ENCODE measurements at places on chromosomes 3 and 15.

GRCh38 chr3:93969443-93969842 is 4.3 kb downstream of the PROS1 start:
- DNase-seq: peak; percentile 53

GRCh38 chr15:82882273-82882928 is 70.1 kb downstream of the HOMER2 start:
- no peak for DNase-seq

DNA sequence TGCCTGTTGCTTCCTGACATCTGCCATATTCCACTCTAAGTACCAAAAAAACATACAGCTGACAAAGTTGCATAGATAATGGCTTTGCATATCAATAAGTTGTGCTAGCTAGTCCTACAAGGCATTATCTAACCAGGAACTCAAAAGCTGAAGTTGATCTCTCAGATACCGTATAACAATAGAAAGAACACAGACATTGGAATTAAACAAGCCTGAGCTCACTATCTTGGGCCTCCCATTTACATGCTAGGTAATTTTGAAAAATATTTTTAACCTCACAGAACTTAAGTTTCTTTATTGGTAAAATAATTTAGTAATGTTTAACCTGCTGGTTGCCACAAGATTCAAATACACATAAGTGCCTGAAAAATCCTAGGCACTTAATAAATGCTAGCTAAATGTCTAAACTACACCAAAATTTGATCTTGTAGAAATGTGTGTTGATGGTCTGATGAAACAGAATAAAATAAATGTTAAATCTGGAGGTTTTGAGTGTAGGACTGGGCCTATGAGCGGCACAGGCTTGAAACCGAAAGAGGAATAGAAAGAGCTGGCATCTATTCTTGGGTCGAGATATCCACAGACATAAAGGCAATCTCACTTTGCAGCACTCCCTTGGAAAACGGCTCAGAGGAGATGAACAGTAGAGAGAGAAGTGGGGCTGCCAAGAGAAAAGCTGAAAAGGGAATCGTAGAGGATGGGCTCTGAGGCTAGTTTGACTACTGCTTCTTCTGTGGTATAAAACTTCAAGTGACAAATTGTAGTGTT is 29.9 kb upstream of the TTC14 start:
- no peak for DNase-seq

DNA sequence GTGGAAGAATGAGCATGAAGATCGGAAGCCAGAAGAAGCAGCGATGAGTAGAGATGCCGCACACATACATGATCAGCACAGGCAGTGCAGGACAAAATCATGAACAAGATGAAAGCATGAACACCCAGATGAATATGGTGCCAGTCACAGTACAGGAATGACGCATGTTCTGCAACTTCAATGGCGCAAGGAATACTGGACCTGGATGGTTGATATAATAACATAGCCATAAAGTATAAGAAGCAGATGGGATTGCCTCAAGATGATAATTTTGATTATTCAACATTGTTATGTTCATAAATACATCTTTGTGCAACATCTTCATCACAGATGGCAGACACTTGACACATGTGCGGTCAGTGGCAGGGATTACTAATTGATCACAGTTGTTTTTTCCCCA is 59.7 kb upstream of the SLCO3A1 start:
- no peak for DNase-seq

GRCh38 chr15:94367726-94368535 is 136.6 kb downstream of the MCTP2 start:
- DNase-seq: no peak

- DNase-seq: no peak
Measured at GRCh38 chr3:197417441-197417840, 119.0 kb upstream of the DLG1 start.

GRCh38 chr3:13015286-13016082 is 57.7 kb downstream of the IQSEC1 start:
- peak; percentile 67 for DNase-seq

DNA sequence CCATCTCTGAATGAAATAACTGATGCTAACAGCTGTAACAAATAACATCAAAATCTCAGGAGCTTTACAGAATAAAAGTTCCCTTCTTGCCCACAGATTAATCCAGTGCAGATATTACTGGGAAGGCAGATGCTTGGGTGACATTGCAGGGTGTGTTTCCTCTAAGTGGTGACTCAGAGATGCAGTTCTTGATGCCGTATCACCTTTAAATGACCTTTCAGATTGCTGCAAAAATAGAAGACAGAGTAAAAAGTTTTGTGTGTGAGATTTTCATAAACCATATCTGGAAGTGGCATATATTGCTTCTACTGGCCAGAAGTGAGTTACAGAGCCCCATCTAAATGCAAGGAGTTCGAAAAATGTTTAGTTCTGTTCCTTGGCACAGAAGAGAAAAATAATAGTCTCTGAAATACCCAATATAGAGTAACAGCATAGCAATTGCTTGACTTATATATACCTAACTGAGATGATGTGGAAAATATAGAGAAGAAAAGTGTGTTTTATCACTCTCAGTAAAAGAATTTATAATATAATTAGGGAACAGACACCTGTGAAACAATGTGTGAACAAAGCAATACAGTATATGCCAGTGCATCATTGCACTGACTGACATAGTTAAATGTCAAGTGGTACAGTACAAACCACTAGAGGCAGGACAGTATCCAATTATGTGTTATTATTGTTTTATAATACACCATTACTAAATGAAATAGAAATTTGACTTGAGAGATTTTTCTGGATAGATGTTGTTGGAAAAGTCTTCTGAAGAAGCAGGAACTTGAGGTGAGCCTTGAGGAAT is 430.7 kb upstream of the CBLB start:
- DNase-seq: no peak

DNA sequence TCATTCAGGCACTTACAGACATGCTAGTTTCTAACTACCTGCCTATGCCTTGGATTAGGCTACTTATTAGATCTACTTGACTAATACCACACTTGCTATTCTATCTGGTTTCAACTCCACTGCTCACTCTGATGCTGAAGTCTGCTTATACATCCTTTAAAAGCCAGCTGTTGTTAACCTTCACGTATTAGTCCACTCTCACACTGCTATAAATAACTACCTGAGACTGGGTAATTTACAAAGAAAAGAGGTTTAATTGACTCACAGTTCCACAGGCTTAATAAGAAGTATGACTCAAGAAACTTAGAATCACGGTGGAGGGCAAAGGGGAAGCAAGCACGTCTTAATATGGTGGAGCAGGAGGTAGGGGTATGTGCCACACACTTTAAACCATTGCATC is 47.7 kb upstream of the ANKRD28 start:
- no peak for DNase-seq

- no peak for DNase-seq
Measured at GRCh38 chr15:77982127-77982490, 95.4 kb downstream of the TBC1D2B start.

DNA sequence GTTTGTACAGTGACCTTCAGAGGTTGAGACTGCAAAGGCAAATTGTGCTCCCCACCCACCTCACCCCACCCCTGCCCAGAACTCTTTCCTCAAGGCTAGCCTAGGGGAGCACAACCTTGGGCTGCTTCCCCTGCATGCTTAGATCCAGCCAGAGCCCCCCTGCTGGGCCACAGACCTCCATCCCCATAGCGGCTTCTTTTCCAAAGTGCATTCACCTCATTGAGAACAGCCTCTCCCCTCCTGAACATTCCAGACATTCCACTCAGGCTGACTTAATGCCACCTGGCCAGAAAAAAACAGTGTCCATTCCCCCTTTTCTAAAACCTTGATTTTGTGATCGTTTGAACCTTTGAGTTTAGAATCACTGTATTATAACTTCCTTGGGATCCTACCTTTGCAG is 124.4 kb upstream of the TOPAZ1 start:
- DNase-seq: no peak

DNA sequence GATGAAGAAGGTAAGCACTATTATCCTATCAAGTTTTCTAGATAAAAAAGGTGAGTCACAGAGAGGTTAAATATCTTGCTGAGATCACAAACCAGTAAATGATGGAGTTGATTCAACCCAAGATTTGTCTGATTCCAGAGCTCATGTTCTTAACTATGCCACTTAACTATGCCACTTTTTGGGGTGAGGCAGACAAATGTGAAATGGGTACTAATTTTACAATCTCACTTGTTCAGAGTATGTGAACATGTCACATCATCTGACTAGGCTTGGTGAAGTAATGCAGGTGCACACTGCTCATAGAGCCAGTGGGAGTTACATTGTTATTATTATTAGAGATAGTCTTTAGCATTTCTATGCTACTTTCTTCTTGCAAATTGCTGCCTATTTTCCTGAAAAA is 2.0 kb downstream of the DRD3 start:
- DNase-seq: no peak

- DNase-seq: no peak
Measured at GRCh38 chr15:50082066-50082465, 37.0 kb downstream of the ATP8B4 start.

DNA sequence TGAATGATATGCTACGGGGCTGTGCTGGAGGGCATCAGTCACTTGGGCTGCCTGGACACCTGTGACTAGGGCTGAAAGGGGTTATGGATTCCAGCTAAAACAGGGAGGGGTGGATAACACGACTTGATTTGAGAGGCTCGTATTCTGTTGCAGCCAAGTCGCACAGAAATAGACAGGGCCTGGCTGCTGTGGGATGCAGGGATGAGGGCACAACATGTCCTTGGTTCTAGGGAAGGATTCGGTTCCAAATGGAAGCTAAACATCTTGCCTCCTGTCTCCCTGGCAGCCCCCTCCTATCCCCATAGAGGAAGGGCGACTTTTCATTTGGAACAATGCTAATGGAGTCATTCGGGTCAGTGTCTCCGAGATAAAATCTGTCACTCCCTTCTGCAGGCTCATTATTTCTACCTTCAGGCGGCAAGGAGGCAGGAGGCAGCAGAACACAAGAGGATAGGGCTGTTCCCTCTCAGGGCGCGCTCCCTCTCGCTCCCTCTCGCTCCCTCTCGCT is 433.8 kb upstream of the RBMS3 start:
- DNase-seq: no peak

DNA sequence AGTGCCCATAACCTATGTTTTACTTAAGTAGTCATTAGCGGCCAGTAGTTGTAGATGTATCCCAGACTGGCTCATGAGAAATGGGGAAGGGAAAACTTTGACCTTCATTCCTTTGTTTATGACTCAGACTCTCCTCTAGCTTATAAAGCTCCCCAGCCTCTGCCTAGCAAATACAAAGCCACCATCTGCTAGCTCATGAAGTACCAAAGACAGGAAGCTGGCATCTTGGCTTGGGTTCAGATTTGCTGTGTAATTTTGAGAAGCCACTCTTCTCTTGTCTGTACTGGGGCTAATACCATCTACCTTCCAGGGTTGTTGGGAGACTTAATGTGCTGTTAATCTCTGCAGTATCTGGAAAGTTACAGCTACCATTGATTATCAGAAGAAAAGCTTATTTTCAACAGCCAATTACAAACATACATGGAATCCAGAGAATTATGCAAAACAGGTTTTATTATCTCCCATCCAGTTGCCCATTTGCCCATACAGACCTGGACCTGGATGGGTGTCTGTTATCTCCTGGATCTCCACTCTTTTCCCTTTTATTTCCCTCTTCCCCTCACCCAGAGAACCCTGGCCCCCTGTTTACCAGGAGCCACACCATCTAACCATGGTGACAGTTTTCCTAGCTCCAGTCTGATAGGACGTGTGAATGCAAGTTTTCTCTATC is 153.8 kb downstream of the SEMA6D start:
- DNase-seq: no peak

DNA sequence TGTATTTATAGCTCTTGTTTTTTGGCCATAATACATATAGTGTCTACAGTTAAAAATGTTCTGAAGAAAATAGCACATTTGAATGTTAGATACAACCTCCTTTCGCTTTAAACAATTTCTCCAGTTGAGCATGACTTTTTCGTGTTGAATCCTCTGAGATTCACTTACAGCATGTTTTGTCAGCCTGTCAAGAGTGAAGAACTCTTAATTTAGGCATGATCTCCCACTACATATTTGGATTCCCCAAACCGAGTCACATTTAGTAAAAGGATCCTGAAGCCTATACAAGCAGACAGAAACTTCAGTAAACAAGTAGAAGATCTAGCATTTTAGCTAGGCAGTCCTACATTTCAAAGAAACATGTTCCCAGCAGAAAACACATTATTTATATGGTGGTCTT is 796.6 kb downstream of the MCTP2 start:
- no peak for DNase-seq

- no peak for DNase-seq
Measured at GRCh38 chr3:5729852-5730251, 542.3 kb downstream of the EDEM1 start.
